ENCODE measurements at places on chromosomes 3 and 15. TPM values are rescaled to one million over a fixed set of nuclear protein-coding genes. Genes with fewer than 3 reads are reported as not detected.

The ZNF80 gene
- not detected for total RNA-seq

The SRGAP3 gene
- total RNA-seq, result 0.51 TPM

The IQCF5 gene
- total RNA-seq, result not detected

The SOX2 gene
- not detected for total RNA-seq

The TMCO5A gene
- total RNA-seq, result not detected

The TMC3 gene
- total RNA-seq, result not detected

The CPNE9 gene
- not detected for total RNA-seq

The GPR27 gene
- total RNA-seq, result 1.2 TPM

The GOLGA6L9 gene
- 0.72 TPM for total RNA-seq

The CLDN1 gene
- 169 TPM for total RNA-seq

The NR2E3 gene
- not detected for total RNA-seq

The MYLK gene
- 81.4 TPM for total RNA-seq

The NEO1 gene
- 31.0 TPM for total RNA-seq

The TGM4 gene
- total RNA-seq, result not detected

Data from epithelial cell of proximal tubule (primary cell).